ENCODE measurements at places on chromosomes 2 and 18.

GRCh38 chr2:152755029-152755428, 36.6 kb downstream of the ARL6IP6 start:
- H3K4me1 ChIP-seq, result peaks cover 13% of the 10 kb centered on the region
- H3K27ac ChIP-seq, result no peak overlapping the region
- no peaks in the 10 kb centered on the region for H3K27me3 ChIP-seq
- peaks cover 15% of the 10 kb centered on the region for H3K36me3 ChIP-seq
- no peak for DNase-seq

DNA sequence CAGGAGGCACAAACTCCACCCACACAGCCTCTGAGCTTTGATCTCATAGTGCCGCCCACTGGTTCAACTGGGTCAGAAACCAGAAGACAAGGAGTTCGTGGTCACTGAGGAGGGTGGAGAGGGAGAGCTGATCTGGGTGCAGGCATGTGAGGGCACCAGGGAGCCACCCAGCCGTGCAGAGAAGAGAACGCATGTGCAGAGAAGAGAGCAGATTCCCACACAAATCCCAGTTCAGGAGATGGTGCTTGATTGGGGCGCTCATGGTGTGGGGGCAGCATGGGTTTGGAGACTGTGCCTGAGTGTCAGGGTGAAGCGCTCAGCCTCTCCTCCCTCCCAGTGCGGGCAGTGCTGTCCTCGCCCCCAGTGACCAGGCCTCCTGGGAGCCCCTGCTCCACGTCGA, 375.2 kb upstream of the MYT1L start:
- H3K27me3 ChIP-seq, result peaks cover 16% of the 10 kb centered on the region
- no peak for DNase-seq
- H3K27ac ChIP-seq, result no peak overlapping the region
- no peaks in the 10 kb centered on the region for H3K36me3 ChIP-seq

- no peaks in the 10 kb centered on the region for H3K36me3 ChIP-seq
- no peak overlapping the region for H3K27ac ChIP-seq
- H3K27me3 ChIP-seq, result no peaks in the 10 kb centered on the region
- no peak overlapping the region for H3K4me3 ChIP-seq
- no peak for DNase-seq
These were observed 425.7 kb downstream of the PID1 start for GRCh38 chr2:228845162-228845925.

GRCh38 chr2:42953216-42953615, 160.8 kb upstream of the HAAO start:
- DNase-seq, result no peak
- no peak overlapping the region for H3K27ac ChIP-seq
- peaks cover 2% of the 10 kb centered on the region for H3K4me1 ChIP-seq
- no peaks in the 10 kb centered on the region for H3K36me3 ChIP-seq
- H3K4me3 ChIP-seq, result no peak overlapping the region

GRCh38 chr2:119174216-119174992, 15.9 kb upstream of the C1QL2 start:
- peak; percentile 19 for DNase-seq
- H3K27me3 ChIP-seq, result no peaks in the 10 kb centered on the region
- H3K4me3 ChIP-seq, result no peak overlapping the region
- H3K27ac ChIP-seq, result no peak overlapping the region
- no peaks in the 10 kb centered on the region for H3K36me3 ChIP-seq

DNA sequence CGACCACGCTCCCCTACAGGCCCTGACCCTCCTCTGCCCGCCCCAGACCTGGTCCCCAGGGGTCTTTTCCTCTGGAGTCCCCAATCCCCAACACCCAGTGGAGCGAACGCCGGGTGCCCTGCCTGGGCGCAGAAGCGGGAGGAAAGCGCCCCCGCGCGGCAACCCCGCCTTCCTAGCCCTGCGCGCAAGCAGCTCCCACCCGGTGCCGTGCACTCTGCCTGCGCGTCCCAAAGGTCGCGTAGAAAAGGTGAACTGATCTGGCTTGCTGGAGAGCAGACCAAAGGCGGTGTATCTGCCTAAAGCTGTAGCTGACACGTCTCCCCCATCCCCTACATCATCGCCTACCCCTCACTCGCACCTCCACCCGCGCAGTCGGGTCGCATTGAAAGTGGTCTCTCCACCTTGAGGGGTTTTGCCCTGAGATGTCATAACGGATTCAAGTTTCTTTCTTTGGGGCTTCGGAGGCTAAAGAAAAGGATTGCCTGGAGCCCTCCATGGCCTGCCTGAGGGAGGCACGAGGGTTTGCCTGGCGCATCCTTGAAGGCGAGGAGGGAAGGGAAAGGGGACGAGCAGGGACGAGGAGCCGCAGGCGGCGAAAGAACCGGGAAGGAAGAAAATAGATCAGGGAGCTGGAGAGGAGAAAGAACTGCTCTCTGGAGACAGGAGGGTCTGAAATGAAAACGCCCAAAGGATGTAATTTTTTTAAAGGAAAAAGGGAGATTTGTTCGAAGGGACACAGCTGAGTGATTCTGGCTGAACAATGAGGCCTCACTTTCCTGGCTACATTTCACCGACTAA, 5.8 kb downstream of the GAD1 start:
- no peak overlapping the region for H3K27ac ChIP-seq
- H3K36me3 ChIP-seq, result peaks cover 3% of the 10 kb centered on the region
- H3K4me3 ChIP-seq, result peak overlapping the region; percentile 85
- no peak for DNase-seq
- peaks cover 86% of the 10 kb centered on the region for H3K27me3 ChIP-seq

DNA sequence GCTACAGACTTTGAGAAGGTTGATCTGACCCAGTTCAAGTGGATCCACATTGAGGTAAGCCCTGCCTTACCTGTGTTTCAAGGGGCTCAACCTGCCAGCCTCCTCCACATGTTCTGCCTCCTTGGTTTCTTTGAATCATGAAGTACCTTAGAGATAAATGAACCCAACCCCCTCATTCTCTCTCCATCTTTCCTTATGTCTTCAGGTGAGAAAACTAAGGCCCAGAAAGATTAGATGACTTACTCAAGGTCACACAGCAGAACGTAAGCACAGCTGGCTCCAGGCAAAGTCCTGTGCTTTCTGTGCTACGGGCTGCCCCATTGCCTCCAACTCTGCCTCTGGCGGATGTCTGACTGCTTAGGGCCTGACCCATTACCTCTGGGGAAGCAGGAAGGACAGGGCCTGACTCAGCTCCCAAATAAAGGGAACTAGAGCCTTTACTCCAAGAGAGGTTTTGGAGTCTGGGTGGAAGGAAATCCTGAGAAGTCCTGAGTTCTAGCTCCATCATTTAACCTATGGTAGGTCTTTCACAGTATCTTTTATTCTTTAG, 10.3 kb downstream of the KHK start:
- H3K36me3 ChIP-seq, result no peaks in the 10 kb centered on the region
- peak overlapping the region; percentile 86 for H3K27ac ChIP-seq
- no peak for DNase-seq
- peaks cover 7% of the 10 kb centered on the region for H3K4me1 ChIP-seq
- H3K27me3 ChIP-seq, result peaks cover 3% of the 10 kb centered on the region

DNA sequence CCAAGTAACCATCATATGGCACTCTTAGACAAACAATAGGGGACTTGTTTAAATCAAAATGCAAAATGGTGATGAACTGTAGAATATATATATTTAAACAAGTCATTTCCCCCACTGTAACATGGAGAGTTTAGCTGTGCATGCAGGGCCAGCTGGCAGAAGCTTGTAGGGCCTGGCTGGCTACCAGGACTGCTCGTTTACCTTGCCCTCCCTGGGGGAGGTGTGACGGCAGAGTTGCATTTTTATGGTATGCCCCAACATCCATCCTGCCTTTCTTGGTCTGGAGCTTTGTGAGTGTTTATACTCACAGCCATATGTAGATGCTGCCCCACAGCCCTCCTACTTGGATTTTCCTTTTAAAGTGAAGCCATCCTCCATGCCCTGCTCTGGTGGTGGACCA, 101.7 kb upstream of the ZFP36L2 start:
- H3K27ac ChIP-seq, result no peak overlapping the region
- peaks cover under 1% of the 10 kb centered on the region for H3K36me3 ChIP-seq
- no peak overlapping the region for H3K4me3 ChIP-seq
- no peak for DNase-seq

GRCh38 chr18:76487070-76487469, 8.0 kb downstream of the ZNF516 start:
- peaks cover 8% of the 10 kb centered on the region for H3K36me3 ChIP-seq
- H3K27me3 ChIP-seq, result peaks cover 86% of the 10 kb centered on the region
- H3K4me1 ChIP-seq, result peaks cover 12% of the 10 kb centered on the region
- DNase-seq, result no peak

DNA sequence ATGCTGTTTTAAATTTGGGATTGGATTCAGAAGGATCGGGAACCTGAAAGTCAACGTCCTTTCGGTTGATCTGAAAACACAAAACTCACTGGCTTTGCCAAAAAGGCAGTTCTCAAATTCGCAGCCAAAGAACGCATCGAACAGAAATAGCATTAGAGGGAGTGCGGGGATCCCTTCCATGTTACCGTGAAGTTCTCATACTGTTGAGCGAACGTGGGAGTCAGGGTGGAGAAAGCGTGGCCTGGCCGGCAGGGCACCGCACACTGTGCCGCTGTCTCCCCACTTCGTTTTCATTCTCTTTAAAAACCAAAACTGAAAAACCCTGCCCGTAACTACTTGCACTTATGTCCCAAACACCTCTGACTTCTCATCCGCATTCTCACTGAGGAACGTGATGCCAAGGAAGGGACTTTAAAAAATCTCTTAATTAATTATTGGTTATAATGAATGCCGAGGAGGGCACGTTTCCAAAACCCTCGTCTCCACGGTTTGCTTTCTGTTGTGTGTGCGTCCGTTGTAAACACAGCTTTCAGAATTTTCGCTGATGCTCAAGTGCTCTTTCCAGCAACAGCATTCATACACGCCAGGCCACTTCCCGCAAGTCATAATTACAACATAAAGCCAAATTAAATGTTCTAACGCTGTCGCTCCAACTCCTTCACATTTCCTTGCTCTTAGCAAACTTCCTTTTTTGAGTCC, 60.9 kb upstream of the TWIST2 start:
- H3K36me3 ChIP-seq, result peaks cover 3% of the 10 kb centered on the region
- no peak overlapping the region for H3K4me3 ChIP-seq
- DNase-seq, result no peak
- H3K27me3 ChIP-seq, result peaks cover 62% of the 10 kb centered on the region

- no peak overlapping the region for H3K27ac ChIP-seq
- no peaks in the 10 kb centered on the region for H3K36me3 ChIP-seq
- H3K4me3 ChIP-seq, result no peak overlapping the region
- H3K27me3 ChIP-seq, result peaks cover 40% of the 10 kb centered on the region
- no peak for DNase-seq
These were observed 313.8 kb downstream of the LNPK start for GRCh38 chr2:175688243-175688642.

- peak overlapping the region; percentile 98 for H3K27ac ChIP-seq
- DNase-seq, result peak; percentile 65
- H3K27me3 ChIP-seq, result no peaks in the 10 kb centered on the region
- peaks cover 26% of the 10 kb centered on the region for H3K36me3 ChIP-seq
- H3K4me1 ChIP-seq, result peaks cover 41% of the 10 kb centered on the region
These were observed 49.5 kb downstream of the C2orf42 start for GRCh38 chr2:70141212-70141901.

DNA sequence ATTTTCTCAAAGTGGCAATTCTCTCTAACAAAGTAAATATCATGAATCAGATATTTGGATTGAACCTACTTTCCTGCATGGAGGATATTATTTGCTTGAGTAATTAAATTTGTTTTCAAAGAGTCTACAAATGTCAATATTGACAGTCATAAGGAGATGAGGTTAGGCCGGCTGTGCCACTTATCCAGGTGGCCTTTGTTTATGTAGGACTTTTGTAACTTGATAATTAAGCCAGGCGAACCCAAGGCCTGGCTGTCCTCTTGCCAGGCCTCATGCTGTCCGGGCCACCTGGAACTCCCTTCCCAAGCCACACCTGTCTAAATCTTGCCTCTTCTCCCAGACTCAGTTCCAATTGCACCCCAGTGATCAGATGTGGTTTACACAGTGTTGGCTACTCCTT, 255.2 kb downstream of the ACKR3 start:
- H3K36me3 ChIP-seq, result peaks cover 3% of the 10 kb centered on the region
- H3K4me1 ChIP-seq, result no peaks in the 10 kb centered on the region
- DNase-seq, result no peak
- peak overlapping the region; percentile 47 for H3K27ac ChIP-seq

GRCh38 chr18:75293591-75293990, 83.0 kb downstream of the TSHZ1 start:
- no peak for DNase-seq
- no peak overlapping the region for H3K4me3 ChIP-seq
- H3K4me1 ChIP-seq, result peaks cover 9% of the 10 kb centered on the region
- H3K36me3 ChIP-seq, result peaks cover 8% of the 10 kb centered on the region
- H3K27me3 ChIP-seq, result no peaks in the 10 kb centered on the region

DNA sequence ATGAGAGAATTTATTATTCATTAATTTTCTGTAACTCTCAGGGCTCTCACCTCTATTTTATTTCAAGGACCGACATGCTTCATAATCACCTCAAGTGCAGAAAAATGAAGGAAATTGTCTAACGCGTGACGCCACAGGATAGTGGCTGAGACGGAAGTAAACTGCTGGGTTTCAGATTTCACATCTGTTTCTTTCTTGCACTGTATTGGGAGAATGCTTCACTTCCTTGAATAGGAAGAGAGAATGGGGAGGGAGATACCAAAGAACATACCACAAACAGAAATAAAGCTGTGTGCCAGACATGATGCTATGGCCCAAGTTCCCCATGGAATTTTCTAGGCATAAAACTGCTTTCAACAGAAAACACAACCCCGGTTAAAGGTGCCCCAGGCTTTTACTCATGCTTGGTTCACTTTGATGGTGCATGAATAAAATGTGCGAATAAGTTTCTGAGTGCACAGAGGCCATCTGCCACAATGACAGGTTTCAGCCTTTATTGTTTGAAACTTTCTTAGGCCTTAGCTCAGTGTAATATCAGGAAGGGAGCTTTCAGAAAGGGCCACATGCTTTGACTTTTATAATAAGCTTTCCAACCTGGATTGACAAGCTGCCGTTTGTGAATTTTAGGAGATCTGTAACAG, 1116.4 kb downstream of the SOCS6 start:
- no peaks in the 10 kb centered on the region for H3K36me3 ChIP-seq
- no peaks in the 10 kb centered on the region for H3K4me1 ChIP-seq
- no peak for DNase-seq
- H3K4me3 ChIP-seq, result no peak overlapping the region
- H3K27me3 ChIP-seq, result no peaks in the 10 kb centered on the region

DNA sequence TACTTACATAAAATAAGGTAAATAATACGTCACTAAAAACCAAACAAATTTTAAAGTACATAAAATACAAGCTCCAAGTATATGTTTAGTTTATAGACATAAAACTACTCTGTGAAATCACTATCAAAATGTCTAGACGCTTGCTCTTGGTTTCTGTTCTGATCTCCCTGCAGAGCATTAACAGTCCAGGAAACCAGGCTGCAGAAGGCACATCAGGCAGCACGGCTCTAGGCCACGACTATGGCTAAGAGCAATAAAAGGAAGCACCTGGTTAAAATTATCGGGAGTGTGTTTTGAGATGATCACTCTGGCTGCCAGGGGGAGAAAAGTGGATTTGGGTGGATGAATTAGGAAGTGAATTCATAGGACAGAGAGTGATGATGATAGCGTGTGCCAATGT, 196.0 kb upstream of the SPHKAP start:
- no peaks in the 10 kb centered on the region for H3K4me1 ChIP-seq
- no peaks in the 10 kb centered on the region for H3K36me3 ChIP-seq
- H3K27me3 ChIP-seq, result no peaks in the 10 kb centered on the region
- DNase-seq, result no peak
- H3K4me3 ChIP-seq, result no peak overlapping the region
